ENCODE measurements at places on chromosomes 4 and X. TPM values are rescaled to one million over a fixed set of nuclear protein-coding genes. Genes with fewer than 3 reads are reported as not detected.

LAMTOR3 gene
- total RNA-seq, result 31.7 TPM

PNMA5 gene
- not detected for total RNA-seq

SMIM43 gene
- not detected for total RNA-seq

CNGA1 gene
- total RNA-seq, result not detected

TMEM35A gene
- total RNA-seq, result not detected

NDST4 gene
- total RNA-seq, result not detected

FHIP1A gene
- total RNA-seq, result not detected

TLR1 gene
- 0.42 TPM for total RNA-seq

SMIM10L2A gene
- 0.61 TPM for total RNA-seq

GAGE13 gene
- total RNA-seq, result not detected

CXorf65 gene
- total RNA-seq, result 7.2 TPM

C4orf51 gene
- total RNA-seq, result not detected

FREM3 gene
- total RNA-seq, result not detected

DGAT2L6 gene
- not detected for total RNA-seq

PPEF1 gene
- total RNA-seq, result not detected

GIMD1 gene
- not detected for total RNA-seq

ARHGAP6 gene
- not detected for total RNA-seq

CD99L2 gene
- total RNA-seq, result 14.3 TPM

CD40LG gene
- 7.6 TPM for total RNA-seq

CLDN22 gene
- total RNA-seq, result not detected

CFP gene
- 1.3 TPM for total RNA-seq

SPANXD gene
- not detected for total RNA-seq

DDIT4L gene
- total RNA-seq, result 0.06 TPM

Measured in activated CD8-positive, alpha-beta memory T cell treated with anti-CD3 and anti-CD28 coated beads for 36 hours (primary cell).